ENCODE measurements at places on chromosomes 2 and 18.

- no peak for DNase-seq
Observed at GRCh38 chr2:101942851-101943250, 48.9 kb upstream of the IL1R2 start.

DNA sequence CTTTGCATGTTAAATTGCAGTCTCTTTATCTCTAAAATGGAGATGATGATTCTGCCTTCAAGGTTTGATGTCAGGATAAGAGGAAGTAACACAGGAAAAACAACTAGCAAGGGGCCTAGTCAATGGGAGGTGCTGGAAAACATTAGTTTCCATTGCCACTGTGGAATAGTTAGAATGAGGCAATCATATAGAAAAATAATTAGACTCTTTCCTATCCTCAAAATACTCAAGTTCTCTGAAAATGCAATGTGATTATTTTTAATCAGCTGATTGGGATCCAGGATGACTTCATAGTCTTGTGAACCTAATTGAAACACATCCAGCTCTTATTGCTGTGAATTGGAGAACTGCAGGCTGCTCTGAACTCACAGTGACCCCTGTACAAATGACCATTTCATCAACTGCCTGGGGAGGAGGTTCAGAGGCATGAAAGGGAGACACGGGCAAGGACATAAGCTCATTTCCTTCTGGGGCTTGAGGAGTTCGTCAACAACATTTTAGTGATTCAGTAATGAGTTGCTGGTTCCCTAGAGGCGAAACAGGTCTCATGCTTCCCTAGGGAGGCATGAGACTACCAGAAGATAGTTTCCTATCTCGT, 422.5 kb downstream of the LPIN1 start:
- DNase-seq: no peak

DNA sequence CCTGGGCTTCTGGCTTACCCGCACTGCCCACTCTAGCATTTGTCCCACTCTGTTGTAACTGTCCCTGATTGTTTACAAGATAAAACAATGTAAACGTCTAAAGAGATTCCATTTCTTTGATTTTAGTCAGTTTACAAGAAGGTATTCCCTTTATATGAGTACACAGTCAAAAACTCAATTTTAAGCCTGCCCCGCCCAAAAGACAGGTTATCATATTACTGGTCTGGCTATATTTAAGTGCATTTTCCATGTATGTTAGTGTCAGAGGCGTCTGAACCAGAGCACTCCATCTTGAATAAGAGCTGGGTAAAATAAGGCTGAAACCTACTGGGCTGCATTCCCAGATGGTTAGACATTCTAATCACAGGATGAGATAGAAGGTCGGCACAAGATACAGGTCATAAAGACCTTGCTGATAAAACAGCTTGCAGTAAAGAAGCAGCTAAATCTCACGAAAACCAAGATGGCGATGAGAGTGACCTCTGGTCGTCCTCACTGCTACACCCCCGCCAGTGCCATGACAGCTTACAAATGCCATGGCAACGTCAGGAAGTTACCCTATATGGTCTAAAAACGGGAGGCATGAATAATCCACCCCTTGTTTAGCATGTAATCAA, 15.0 kb downstream of the GPR45 start:
- DNase-seq: no peak

DNA sequence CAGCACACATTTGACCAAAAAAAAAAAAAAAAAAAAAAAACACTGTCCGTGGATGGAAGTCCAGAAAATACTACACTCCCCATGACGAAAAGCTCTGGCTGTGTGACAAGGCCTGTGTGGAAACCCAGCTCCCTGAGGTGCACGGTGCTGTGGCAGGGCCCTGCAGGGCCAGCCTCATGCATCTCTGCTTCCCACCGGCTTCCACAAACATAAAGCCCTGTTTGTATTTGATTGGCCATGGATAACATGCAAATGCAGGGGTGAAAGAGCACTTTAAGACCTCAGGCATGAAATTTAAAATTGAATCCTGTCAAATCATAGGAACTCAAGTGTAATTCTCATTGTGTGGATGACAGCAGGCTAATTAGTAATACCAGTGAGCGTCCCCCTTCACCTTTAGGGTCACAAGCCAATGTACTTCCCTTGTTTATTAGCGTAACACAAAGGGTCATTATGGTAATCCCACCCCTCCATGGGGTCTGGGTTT, 757.2 kb downstream of the GALR1 start:
- no peak for DNase-seq

DNA sequence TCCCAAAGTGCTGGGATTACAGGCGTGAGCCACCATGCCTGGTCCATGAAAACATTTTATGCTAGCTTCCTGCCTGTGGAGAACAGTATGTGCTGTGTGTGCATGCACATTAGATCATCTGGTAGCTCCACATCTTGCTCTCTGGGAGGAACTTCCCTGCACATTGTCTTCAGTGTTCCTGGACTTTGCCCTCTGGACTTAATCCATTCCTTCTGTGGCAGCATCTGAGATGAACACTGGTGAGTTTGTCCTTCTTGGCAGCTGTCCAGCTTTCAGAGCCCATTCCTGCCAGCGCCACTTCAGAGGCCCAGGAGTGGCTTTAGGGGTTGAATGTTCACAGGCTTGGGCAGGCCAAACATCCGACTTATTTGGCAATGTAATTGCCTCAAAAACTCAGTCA, 65.2 kb downstream of the POU3F3 start:
- no peak for DNase-seq

- DNase-seq: no peak
Observed at GRCh38 chr2:217418544-217418943, 558.7 kb upstream of the TNP1 start.

DNA sequence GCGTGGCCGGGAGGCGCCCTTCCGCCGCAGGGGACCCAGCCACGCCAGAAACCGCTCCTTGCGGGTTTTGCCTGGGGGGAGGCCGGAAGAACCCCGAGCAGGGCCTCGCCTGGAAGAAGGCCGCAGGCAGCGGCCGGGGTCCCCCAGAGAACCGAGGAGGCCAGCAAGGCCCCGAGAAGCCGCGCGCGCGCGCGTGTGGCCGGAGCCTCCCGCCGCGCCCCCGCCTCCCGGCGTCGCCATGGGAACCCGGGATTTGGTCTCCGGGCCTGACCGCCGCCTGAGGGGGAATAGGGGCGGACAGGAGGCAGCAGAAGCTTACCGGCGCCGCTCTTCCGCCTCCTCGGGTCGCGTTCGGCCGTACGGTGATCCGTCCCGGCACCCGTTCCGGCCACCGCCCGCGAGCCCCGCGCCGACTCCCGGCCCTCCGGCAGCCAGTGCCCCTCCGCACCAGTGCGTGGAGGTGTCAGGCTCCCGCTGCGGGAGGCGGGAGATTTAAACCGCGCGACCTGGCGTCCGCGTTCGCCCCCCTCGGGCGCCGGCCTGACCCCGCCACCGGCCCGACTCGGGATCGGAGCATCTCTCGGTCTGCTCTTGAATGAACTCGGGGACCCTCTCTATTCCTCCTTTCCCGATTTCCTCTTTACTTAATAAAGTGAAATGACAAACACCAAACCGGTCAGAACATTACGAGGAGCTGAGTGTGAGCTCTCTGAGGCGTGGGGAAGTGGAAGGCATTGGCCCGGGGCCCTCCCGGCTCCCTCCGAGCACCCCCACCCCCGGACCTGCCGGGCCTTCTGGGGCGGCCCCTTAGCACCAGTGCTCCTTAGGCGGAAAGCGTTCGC, at the start of gene ICA1L:
ICA1L (minus strand) TSS at position 467 of the 842 bp plus-strand sequence. CDS start 42,757 bp downstream, outside the sequence.
- DNase-seq: peak; percentile 68

DNA sequence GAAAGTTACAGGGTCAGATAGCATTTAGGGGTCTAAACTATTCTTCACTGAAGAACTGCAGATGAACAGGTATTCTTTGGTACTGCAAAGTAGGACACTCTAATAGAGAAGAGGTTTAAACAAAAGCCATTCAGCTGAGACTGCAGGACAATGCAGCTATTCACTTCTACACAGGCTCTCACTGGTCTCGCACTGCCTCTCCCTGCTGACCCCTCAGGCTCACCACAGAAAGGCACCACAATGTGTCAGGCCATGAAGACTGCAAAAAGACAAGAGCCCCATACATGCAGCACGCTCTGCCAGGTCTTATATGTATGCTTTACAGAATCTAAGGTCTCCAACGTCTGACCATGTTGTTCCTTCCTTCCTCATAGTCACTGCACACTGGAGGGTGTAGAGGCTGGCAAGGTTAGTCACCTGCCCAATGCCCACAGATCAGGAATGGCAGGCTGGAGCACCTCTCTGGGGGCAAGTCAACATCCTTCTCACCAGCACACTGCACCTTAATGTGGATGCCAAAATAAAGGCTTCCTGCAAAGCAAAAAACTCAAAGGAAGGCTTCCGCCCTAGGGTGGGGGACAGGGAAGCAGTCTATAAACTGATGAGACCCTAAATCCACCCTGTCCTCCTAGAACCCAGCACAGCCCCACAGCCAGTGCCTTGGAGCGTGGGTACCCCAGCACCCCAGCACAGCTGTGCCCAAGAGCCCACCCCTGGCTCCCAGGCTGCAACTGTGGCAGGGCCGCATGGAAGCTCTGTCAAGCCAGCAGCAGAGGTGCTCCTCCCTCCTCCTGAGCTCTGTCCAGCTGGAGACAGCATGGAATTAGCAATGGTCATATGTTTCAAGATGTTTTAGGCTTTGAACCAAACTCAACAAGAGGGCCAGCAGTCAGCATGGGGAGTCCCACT, 10.7 kb upstream of the RNU4ATAC start:
- DNase-seq: no peak

GRCh38 chr2:145185696-145186095, 665.8 kb upstream of the ZEB2 start:
- no peak for DNase-seq

- no peak for DNase-seq
Observed at GRCh38 chr2:101278925-101279324, 26.2 kb downstream of the CNOT11 start.

- DNase-seq: no peak
Observed at GRCh38 chr18:24366328-24366727, 31.3 kb downstream of the OSBPL1A start.

- DNase-seq: no peak
Observed at GRCh38 chr18:70413455-70413854, 124.6 kb downstream of the SOCS6 start.

DNA sequence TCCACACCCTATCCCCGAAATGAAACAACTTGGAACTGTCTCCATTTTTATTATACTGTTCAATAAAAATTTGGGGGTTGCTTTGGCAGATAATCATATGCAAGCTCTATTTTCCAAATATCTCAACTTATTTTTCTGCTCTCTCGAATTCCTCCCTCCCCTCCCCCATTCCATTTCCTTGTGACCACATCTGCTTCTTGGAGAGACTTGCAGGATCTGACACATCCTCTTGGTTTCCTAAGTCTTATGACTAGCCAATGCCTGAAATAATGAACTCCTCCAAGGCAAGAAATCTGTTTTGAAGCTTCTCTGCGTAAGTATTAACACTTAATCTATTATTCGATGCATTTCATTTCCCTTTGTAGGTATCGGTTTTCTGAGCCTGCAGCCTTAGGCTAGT, 16.1 kb downstream of the TGIF1 start:
- no peak for DNase-seq

DNA sequence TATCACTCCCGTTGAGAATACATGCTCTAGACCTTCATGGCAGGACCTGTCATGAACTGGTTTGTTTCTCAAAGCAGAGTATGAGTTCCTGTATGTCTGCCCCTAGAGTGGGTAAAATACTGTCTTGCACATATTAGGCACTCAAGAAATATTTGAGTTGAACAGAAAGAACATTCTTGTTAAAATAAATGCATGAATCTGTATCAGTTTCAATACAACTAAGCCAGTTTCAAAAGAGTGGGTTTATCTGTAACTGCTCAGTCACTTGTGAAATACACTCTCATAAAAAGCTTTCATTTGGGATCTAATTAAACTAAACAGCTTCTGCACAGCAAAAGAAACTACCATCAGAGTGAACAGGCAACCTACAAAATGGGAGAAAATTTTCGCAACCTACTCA, 69.2 kb downstream of the RFTN2 start:
- DNase-seq: no peak

- no peak for DNase-seq
Observed at GRCh38 chr2:239238381-239238780, 162.4 kb downstream of the HDAC4 start.

DNA sequence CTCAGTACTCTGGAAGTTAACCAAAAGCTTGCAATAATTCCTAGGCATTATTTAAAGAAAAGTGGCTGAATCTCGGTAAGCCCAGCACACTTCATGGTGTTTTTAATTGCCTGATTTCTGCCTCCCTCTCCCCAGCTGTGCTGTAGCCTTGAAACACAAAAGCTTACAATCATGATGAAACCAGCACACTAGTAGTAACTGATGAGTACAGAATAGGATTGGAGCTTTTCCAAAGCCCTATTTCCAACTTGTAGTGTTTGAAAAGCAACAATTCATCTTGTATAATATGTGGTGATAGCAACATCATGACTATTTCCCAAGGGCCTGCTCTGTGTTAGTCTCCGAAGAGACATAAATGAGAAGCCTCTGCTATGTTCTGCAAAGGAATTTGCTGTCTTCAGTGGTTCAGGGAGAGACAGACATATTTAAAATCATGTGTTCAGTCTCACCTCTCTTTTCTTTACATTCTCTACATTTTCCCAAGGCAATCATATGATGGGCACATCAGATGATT, 1015.0 kb downstream of the BCL11A start:
- no peak for DNase-seq

GRCh38 chr18:21740538-21741311, at the start of gene MIB1:
Gene MIB1, plus strand, starts transcription at chr18:21740792. Its CDS starts 792 bp downstream, at chr18:21741584.
- peak; percentile 98 for DNase-seq

DNA sequence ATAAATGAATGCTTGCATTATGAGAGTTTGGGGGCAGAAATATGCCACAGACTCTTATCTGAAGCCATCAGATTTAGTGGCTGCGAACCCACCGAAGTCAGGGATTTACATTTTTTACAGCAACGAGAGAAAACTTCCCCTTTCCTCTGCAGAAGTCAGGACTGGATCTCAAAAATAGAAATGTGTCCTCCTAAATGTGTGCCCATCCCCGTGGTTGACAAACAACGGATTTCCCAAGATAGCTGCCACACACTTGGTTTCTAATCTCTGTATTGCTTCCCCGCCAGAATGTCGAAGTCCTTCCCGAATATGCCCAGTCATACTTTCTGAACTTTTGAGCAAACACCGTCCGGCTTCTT, 879 bp upstream of the ADAM23 start:
- DNase-seq: no peak

- no peak for DNase-seq
Observed at GRCh38 chr2:127475788-127476187, 50.5 kb downstream of the IWS1 start.

DNA sequence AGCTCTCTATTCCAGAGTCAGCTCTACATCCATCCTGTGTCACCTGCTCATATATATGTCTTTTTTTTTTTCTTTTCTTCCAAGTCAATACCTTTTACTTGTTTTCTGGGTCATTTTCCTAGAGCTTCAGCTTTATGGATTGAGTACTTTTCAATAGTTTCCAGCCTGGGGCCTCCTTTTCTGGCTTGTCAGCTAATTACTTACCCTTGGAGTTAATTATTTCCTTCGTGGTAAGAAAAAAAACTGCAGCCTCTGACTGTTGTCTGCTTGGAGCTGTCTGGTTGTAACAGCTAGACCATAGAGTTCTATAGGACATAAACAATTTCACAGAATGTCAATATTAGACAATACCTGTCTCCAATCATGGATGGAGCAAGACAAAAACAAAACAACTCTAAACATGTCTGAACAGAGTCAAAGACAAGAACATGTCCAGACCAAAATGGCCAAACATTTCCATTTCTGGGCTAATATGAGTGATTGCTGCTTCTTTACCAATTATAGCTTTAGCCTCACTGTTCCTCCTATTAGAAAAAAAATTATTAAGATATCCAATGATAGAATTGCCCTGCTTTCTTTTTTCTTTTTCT, 643.1 kb downstream of the SLC4A3 start:
- no peak for DNase-seq
